Mesenteric fat pad (tissue), 1 donor: ENCODE measurements at places on chromosomes 4 and X.

DNA sequence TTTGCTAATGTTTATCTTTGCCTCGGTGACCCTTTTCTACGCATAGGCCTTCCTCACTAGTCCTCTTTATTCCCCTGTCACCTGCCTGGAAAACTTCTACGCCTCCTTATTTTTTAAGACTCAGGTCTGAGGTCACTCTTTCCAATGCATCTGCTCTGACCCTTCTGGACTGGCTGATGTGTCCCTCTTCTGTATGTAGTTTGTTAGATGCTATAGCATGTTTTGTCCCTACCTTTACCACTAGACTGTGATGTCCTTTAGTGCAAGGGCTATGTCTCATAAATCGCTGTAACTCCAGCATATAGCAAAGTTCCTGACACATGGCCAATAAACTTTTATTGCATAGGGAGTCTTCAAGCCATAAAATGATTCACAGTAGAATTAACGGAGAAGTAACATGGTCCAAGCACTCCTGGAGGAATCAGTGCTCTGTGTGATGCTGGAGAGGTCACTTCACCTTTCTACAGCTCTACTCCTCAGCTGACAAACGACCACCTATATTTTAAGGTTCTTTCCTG is 872.5 kb upstream of the SLIT2 start:
- DNase-seq = no peak

- DNase-seq = no peak
Observed at GRCh38 chr4:39062094-39062769, at the start of gene KLHL5. KLHL5 (plus strand) TSS chr4:39062232; CDS start chr4:39062653, 421 bp downstream.

DNA sequence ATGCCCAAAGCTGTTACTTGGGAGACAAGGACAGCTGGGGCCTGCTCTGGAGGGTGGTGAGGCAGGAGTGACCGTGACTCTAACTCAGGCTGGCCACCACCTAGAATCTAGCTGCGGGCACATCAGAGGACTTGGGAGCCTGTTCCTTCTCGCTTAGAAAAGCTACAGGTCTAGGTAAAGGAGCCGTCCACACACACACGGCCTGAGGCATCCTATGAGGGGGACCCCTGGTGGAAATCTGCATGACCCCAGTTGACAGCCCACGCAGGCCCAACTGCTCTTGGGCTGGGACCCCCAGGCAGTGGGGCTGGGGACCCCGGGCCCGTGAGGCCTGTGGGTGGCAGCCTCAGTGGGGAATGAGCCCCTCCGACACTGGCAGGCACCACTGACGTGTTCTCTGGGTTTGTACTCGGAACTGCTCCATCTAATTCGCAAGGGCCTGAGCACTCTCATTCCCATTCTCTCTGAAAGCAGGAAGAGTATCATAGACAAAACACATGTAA is 75.6 kb downstream of the ACOX3 start:
- no peak for DNase-seq

- DNase-seq = no peak
Observed at GRCh38 chrX:24221872-24222271, 72.3 kb downstream of the ZFX start.

GRCh38 chr4:105969575-105969974 is 74.3 kb downstream of the NPNT start:
- DNase-seq = no peak

- DNase-seq = no peak
Observed at GRCh38 chr4:185933078-185933581, 121.1 kb upstream of the SORBS2 start.

DNA sequence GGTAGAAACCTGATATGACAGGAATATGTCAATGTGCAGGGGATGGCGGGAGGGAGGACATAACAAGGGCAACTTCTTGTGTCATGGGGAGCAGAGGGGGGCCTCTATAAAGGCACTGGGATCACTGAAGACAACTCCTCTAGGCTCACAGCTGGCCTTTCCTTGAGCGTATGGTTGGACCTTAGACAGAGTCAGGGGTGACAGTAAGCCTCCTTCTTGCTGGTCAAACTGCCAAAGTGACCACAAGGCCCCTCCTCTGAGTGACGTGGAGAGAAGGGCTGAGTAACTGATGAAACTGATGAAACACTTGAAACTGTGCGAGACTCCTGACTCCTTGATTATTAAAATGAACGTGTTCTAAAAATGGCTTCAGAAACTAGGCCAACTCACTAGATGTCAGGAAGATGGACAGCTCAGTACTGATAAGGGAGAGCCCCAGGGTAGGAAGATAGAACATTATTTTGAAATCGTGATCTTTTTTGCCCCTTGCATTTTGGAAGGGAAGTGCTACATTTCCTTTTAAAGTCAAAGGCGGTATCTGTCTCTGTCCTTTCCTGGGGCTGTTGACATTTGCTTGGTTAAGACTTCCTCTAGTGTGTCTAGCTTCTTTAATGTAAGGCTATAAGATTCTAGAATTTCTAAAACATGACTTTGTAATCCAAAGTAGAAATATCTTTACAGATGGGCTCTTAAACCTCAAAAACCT is 1.6 kb downstream of the RAB33A start:
- DNase-seq = peak; percentile 87

GRCh38 chrX:31228909-31229308 is 157.1 kb upstream of the FTHL17 start:
- DNase-seq = no peak

DNA sequence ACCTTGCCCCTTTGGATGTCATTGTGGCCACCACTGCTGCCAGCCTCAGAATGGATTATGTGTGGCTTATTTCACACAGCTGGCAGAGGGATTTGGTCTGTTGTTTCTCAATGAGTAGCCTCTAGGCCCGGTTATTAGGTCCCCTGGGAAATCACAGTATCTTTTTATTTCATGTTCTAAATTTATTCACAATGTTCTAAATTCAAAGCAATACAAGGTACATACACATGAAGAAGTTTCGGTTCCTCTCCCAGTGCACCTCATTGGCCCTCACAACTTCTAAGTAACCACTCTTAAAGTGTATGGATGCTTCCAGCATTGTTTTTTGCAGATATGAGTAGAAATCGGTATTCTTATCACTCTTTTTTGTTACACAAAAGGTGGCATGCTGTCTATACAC is 262.7 kb downstream of the RCHY1 start:
- DNase-seq = no peak

- DNase-seq = no peak
Observed at GRCh38 chr4:125765941-125766340, 451.2 kb downstream of the FAT4 start.

DNA sequence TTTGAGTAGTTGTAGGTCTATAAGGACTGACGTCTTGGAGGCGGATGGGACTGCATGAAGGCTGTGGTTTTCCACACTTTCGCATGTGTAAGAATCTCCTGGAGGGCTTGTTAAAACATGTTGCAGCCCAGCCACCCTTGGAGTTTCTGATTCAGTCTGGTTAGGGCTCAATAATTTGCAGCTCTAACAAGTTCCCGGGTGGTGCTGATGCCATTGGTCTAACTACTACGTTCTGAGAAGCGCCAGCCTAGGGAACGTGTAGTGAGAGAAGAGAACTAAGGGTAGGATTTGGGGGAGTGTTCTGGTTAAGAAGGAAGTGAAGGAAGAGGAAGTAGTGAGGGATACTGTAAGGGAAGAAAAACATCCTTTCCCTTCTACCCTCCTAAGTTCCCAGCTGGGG is 138.9 kb downstream of the LARP7 start:
- no peak for DNase-seq

- DNase-seq = no peak
Observed at GRCh38 chr4:77599378-77599777, 6.2 kb upstream of the CXCL13 start.

- no peak for DNase-seq
Observed at GRCh38 chrX:115357326-115358120, 68.0 kb downstream of the LUZP4 start.

GRCh38 chrX:150063674-150064073 is 125.4 kb upstream of the EOLA2 start:
- no peak for DNase-seq

DNA sequence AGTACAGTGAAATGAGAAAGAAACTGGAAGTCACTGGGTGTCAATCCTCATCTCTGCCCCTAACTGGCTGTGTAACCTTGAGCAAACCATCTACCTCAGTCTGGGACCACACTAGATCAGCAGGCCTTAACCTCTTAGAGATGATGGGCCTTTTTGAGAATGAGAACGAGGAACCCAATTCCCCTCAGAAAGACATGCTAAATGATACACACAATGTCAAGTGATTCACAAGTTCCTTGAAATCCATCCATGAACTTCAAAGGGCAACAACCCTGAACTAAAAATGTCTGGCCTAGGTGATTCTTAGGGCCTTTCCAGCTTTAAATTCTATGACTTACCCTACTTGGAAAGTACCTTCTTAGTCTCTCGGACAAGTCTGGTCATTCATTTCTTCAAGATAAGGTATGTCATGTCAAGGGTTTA is 47.4 kb downstream of the ACSL4 start:
- no peak for DNase-seq

GRCh38 chrX:123339221-123339905 is 155.3 kb downstream of the GRIA3 start:
- no peak for DNase-seq

DNA sequence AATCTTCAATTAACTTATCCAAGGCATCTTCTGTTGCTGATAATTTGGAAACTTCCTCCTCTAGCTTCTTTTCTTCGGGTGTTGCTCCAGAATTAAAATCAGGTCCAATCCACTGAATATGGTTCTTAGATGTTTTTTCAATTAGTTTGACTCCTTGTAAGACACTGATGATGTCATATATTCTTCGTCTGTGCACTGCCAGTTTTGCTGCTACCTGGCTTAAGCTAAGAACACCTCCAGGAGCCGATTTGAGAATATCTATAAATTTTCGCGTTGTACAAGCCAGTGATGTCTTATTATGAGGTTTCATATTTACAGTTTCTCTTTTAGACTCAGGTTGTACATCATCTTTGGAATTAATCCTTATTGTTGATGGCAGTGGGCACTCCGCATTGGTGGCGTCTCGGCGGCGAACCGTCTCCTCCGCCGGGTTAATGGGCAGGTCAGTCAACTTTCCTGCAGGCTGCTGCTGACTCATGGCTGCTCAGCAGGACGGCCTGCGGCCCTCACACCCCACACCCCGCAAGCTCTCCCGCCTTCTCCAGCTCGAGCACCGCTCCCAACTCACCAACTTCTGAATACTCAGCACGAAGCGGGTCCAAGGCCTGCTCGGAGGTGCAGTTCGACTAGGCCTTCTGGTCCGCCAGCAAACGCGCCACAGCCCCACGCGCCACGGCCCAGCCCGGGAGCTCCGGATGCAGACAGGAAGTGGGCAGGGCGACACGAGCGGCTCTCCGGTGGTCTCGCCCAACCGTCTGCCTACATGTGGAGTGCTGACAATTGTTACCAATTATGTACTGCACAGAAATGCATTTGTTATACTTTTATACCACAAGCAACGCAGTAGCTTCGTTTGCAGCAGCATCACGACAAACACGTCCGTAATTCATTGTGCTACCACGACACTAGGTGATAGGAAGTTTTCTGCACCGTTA is 49.2 kb upstream of the FHL1 start:
- DNase-seq = no peak

DNA sequence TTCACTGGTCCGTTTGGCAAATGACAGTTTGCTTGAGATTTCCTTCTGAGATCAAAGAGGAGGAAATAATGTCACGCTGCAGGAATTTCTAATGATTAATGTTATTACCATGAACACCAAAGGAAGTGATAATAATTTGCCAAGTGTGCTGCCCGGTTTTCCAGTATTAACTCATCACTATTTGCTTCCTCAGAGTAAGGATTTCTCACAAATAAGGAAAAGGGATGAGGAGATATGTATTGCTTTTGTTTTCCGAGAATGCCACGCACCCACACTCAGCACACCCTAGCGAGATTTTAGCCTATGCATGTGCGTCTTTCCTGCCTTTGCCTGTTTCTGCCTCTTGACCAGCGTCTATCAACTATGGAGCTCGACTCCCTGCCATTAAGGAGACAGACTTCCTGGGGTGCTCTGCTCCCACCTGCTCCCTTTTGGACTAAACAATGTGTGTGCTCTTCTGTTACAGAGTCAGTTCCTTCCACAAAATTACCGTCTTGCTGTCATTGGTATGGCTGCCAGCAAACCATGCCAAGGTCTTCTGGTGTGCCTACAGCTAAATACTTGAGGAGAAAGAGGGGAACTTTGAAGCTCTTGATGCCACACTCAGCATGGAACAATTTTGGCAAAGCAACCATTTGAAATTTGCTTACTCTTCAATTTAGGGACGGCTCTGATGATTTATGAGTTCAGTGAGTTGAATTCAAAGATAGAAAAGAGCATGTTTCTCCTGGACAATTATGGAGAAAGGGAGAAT is 393.1 kb upstream of the ZFP42 start:
- no peak for DNase-seq

- DNase-seq = no peak
Observed at GRCh38 chrX:145727476-145727875, 90.2 kb upstream of the SLITRK2 start.

GRCh38 chr4:107647591-107647990 is 72.4 kb downstream of the PAPSS1 start:
- DNase-seq = no peak

- DNase-seq = no peak
Observed at GRCh38 chr4:36997727-36998126, 246.8 kb upstream of the NWD2 start.

DNA sequence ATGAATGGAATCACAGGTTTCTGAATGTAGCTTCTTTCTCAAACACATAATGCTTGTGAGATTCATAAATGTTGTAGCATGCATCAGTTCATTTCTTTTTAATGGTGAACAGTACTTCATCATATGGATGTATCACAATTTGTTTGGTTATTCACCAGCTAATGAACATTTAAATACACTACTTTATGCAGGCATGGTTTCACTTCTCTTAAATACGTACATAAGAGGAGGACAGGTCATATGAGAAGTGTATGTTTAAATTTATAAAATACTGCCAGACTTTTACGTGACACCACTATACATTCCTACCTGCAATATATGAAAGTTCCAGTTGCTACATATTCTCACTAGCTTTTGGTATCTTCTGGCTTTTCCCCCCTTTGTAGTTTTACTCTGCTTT is 65.4 kb downstream of the ANKRD17 start:
- DNase-seq = no peak

- DNase-seq = no peak
Observed at GRCh38 chrX:149275836-149276235, 229.3 kb downstream of the IDS start.

DNA sequence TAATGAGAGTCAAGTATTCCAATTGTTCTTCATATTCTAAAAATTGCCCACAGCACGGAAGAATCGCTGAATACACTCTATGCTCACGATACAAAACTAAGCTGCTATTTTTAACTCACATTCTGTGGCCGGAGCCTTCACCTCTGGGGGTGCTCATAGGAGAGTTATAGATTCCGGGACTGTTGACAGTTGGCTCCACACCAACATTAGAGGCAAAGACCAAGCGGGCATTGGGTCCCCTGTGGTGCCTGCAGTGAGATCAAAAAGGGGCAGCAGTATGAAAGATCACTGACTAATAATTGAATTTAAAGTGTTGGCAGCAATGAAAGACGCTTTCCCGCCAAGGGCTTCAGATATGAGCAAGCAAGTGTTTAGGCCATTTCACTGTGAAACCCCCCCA is 146.0 kb downstream of the TMEM144 start:
- no peak for DNase-seq

DNA sequence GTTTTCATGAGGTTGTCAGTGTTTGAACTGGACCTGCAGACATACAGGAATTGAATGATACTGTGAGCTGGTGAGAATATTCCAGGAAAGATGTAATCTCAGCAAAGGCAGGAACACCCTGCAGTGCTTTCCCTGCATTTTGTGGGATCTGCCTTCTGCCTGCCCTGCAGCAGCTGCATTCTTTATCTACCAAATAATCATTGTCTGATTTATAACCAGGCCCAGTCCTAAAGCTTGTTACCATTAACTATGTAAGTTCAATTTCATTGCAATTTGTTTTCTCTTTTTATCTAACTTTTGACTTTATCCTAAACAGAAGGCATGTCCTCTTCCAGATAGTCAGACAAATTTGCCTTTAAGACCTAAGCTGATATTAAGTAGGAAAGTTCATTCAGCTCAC is 99.8 kb upstream of the NOCT start:
- DNase-seq = no peak
